LoVo (cell line): ENCODE measurements at places on chromosomes 3 and 15.

DNA sequence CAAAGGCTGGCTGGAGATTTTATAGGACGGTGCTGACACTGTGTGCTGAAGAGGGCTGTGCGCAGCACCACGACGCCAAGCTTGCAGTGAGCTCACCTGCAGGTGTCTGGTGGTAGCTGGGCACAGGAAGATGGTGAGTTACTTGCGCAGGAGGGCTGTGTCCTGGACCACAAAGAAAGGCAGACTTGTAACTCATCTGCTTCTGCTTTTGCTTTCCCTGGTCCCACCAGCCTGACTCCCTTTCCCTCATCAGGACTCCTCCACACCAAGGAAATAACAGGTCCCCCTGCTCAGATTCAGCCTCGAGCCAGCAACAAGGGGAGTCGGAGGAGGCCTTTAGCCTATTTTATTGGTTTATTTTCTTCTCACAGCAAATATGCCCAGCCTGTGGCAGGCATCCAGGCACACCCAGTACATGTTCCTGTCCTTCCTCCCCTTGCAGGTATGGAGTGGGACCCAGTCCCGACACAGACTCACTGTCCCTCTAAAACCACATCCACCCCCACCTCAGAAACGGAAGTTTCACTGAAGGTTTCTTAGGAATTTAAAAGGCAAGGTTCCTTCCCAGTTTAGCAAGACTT, 35.6 kb upstream of the FLNB start:
- peak; percentile 81 for DNase-seq

GRCh38 chr3:14806641-14807263, 12.0 kb upstream of the FGD5 start:
- DNase-seq = no peak

DNA sequence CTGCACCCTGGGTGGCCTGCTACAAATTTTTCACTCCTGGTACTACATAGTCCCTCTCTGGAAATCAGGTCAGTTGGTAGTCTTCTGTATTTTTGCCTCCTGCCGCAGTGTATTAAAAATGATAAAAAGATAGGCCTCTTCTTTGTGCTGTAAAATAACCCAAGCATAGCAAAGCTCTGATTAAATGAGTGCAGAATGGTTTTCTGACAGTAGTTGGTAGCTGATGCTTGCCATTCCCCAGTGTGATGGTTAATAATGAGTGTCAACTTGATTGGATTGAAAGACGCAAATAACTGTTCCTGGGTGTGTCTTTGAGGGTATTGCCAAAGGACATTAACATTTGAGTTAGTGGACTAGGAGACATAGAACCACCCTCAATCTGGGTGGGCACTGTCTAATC, 264.4 kb upstream of the ZNF717 start:
- no peak for DNase-seq

GRCh38 chr15:83194528-83194927, 13.1 kb downstream of the HDGFL3 start:
- no peak for DNase-seq

DNA sequence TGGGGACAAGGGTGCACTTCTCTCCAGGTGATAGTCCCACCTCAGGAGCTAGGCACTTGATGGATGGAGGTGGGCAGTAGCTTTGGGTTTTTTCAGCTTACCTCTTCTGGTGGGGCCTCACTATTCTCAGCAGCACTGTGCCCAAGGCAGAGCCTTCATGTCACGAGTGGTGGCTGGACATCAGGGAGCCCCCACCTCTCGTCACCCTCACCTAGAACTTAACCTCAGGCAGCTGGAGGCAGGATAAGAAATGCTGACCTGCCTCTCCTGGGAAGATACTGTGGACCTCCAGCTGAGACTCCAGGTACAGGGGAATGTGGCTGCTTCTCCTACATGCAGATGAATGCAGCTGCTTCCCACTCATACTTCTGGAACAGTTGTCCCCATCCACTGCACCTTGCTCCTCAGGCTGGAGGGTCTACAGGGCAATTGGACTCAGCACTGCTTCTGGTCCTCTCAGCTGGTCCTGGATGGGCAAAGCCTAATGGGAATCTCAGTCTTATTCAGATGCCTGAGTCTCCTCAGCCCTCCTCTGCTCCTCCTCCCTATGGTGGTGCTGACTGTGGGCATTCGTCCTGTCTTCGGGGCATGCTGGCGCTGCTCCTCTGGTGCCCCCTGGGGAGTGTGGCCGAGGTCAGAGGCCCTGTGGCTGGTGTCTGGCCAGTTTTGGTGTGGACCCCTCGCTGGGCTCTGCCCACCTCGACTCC, 129.9 kb downstream of the KLF13 start:
- no peak for DNase-seq

GRCh38 chr3:13214847-13215472, 141.7 kb upstream of the IQSEC1 start:
- DNase-seq = no peak

- DNase-seq = no peak
Measured at GRCh38 chr3:8451696-8452095, 49.9 kb upstream of the LMCD1 start.

DNA sequence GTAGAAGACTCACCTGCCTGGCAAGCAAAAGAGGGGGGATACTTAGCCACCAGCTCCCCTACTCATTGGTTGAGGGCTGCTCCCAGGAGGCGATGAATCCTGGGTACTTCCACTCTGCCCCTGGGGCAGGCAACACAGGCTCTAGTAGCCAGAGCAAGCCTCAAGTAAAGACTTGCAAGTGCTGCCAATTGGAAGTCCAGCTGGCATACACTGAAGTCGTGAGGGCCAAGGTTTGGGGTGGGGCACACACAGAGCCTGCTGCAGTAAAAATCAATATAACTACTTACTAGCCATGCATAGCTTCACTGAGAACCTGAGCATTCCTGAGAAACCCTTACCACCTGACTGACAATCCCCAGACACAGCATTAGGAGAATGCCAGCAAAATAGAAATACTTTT, 123.0 kb upstream of the EIF1B start:
- DNase-seq = no peak

GRCh38 chr3:160665231-160665630, 11.7 kb upstream of the ARL14 start:
- DNase-seq = no peak

DNA sequence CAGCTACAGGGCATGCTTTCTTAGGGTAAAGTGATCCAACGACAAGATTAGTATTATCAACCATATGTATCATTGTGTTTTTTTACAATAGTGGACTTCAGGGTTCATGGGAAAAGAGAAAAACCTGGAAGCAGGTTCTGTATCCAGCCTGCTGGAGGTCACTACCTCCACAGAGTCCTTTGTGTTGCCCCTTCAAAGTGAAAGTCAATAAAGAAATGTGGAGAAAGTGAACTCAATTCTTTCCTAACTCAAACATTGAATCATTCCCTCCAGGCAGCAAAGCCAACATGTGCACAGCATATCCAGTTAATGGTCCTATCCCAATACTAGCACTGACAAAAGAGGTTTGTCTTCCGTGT, 45.4 kb downstream of the FGF7 start:
- no peak for DNase-seq

DNA sequence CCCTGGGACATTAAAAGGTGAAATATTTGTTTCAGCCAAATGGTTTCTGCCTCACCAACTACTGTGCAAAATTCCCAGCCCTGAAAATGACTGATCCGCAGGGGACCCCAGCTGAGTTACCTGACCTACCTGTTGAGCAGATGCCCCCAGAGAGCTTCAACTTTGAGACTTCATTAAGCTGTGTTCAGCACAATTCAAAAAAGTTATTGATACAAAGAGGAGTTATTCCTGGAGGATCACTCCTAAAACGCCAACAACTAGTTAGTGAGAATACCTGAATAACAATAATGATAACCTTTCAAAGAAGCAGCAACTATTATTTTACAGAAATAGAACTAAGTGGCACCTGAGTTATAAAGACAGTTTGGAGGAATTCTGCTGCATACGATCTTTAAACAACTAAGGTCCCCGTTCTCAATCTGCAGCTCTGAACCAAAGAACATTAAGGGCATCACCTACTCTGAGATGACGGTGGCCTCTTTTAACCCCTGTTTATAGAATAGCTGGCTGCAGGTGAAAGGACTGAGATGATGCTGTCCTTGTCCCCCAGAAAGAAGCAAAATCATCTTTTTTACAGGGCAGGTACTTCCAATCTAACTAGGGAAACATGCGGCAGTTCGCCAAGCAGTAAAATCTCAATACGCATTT, 659 bp downstream of the GADL1 start:
- DNase-seq = no peak

DNA sequence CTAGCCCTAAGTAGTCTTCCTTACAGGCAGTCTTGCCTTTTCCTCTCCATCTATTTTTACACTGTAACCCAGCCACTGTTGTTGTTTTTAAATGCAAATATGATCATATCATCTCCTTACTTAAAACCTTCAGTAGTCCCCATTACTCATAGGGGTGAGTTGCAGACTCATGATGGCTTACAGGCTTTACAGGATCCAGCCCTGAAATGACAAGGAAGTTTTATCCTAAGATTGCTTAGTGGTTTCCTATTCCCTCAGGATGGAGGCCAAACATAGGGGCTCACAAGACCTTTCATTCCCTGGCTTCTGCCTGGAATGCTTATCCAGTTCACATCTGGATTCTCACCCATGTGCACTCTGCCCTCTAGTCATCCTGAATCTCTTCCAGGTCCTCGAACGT, 27.7 kb upstream of the PCOLCE2 start:
- DNase-seq = no peak

GRCh38 chr3:142270407-142270806, 45.0 kb upstream of the GK5 start:
- DNase-seq = no peak

- DNase-seq = no peak
Measured at GRCh38 chr3:177426878-177427495, 229.7 kb upstream of the TBL1XR1 start.

- no peak for DNase-seq
Measured at GRCh38 chr15:75651810-75652543, 4.3 kb downstream of the SNX33 start.

- no peak for DNase-seq
Measured at GRCh38 chr3:32577581-32578556, 7.2 kb upstream of the DYNC1LI1 start.

DNA sequence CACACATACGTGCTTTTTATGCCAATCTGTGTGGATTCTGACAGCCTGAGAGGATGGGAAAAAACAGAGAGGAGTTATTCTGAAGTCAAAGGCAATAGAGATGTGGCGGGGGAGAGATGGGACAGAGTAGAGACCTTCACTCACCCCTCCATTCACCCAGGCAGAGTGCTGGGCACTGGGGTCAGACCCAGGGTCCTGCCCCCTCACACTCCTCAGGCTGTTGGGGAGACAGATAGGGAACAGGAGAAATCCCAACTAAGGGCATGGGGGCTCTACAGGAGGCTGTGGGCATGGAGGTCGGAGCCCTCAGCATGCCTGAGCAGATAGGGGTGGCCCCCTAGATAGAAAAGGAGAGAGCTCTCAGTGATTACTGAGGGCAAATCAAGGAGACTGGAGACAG, 30.3 kb downstream of the SLC22A14 start:
- no peak for DNase-seq

DNA sequence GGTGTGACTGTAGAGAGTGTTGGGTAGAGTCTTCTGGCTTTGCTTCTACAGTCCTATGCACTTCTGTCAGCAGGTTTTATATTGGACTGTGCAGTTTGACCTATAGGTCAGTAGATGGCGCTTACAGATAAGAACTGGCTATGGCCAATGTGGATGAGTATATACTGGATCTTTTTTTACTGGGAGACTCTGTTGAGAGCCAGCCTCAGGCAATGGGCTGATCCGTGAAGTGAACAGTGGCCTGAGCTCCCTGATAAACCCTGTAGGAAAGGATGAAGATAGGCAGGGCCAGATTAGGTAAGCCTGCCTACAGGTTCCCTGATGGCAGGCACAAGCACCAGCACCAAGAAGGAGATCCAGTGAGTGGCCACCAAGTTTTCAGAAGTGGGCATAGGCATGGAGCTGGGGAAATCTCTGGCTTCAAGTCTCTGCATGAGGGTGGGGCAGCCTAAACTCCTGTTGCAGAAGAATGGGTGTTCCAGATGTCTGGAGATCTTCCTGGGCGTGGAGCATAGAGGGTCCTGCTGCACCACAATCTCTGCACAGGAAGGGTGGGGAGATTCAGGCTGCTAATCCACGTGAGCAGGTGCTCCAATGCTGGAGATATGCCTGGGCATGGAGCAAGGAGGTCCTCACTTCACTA, 326.0 kb upstream of the SGO1 start:
- DNase-seq = peak; percentile 44

- DNase-seq = no peak
Measured at GRCh38 chr15:39226169-39226937, 354.5 kb upstream of the THBS1 start.

GRCh38 chr3:161263057-161263456, 41.9 kb downstream of the NMD3 start:
- no peak for DNase-seq

DNA sequence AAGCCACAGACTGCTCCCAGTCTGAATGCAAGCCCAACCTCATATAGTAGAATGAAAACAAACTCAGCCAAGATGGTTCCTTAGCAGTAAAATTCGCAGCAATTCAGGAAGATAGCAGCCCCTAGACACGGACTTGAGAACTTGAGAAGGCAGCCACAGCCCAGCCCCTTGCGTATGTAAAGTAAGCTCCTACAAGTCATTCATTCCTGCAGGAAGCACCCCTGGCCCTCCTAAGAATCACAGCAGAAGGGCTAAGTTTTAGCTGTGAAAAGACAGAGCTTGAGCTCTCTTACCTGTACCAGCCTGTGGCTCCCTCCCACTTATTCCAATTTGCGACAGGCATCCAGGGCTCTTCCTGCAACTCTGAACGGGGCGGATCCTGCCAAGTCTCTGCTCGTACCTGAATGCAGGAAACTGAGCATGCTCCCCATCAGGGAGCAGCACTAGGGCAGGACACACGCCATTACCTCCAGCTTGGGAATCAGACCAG, 136.4 kb downstream of the MAGI1 start:
- no peak for DNase-seq

GRCh38 chr15:74322558-74323180, 44.8 kb downstream of the CYP11A1 start:
- peak; percentile 66 for DNase-seq

DNA sequence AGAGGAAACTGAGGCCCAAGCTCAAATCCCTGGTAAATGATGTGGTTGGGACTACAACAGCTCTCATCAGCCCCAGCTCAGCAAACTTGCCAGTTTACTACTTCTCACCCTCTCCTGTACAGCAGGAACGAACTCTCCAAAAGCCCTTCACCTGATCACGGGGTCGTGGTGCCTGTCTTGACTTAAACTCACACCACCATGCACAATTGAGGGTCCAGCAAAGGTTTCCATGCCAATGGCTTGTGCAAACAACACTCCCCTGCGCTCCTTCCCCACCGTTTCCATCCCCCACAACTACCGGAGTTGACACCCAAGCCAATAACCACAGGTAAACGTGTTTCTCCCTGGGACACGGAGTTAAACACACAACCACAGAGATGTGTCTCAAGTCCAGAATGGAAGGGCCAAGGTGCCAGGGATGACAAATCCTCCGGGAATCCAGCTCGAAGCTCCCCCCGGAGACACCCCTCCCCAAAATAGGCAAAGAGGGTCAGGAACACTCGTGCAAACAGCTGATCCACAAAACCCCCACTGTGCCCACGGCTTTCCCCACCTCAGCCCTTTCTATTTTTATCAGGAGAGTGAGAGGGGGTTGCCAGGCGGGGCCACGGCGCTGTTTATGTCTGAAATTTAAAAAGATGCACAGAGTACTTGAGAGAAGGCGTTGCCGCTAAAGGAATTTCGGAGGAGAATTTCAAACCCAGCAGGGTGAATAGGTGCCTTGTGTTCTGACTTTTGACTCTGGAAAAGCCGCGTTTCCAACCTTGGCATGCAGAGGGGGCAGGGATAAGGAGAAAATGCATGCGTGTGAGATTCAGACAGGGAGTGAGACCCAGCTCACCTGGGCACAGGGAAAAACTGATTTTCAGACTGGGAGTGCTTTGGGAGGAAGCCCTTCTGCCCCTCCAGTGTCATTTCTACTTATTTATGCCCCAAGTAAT, 10.6 kb upstream of the ACAN start:
- DNase-seq = no peak

GRCh38 chr15:79190093-79190492, 92.4 kb upstream of the ANKRD34C start:
- no peak for DNase-seq
